Placental pericyte (primary cell): ENCODE measurements at places on chromosomes 5 and 9. TPM values are rescaled to one million over a fixed set of nuclear protein-coding genes. Genes with fewer than 3 reads are reported as not detected.

EQTN gene
- total RNA-seq = not detected in 2 replicates

FEM1C gene
- total RNA-seq = 14.0 and 17.8 TPM in 2 replicates

TRPM6 gene
- total RNA-seq = under 0.01 TPM in 2 replicates

HEXB gene
- 141 and 166 TPM in 2 replicates for total RNA-seq

DDX4 gene
- total RNA-seq = not detected in 2 replicates

ACSL6 gene
- total RNA-seq = not detected in 2 replicates

ZNF189 gene
- 11.4 and 13.7 TPM in 2 replicates for total RNA-seq

AMACR gene
- 3.5 and 10.0 TPM in 2 replicates for total RNA-seq

WHRN gene
- 1.3 and 3.4 TPM in 2 replicates for total RNA-seq

PAPPA gene
- total RNA-seq = 357 and 427 TPM in 2 replicates

IFNK gene
- not detected in 2 replicates for total RNA-seq

PCDHGA3 gene
- total RNA-seq = 4.0 and 5.5 TPM in 2 replicates

GDA gene
- under 0.01 and 0.57 TPM in 2 replicates for total RNA-seq

ANKRD55 gene
- 0.44 and 0.72 TPM in 2 replicates for total RNA-seq

SPATA31D3 gene
- total RNA-seq = not detected in 2 replicates

ADAMTSL1 gene
- total RNA-seq = 8.8 and 18.6 TPM in 2 replicates

ALDH1A1 gene
- 0.29 and 3.5 TPM in 2 replicates for total RNA-seq

SLC46A2 gene
- not detected in 2 replicates for total RNA-seq

PCDHGB4 gene
- 28.2 and 30.4 TPM in 2 replicates for total RNA-seq

TTC33 gene
- 10.7 and 11.5 TPM in 2 replicates for total RNA-seq

NEURL1B gene
- 0.44 and 2.4 TPM in 2 replicates for total RNA-seq

SPINK13 gene
- total RNA-seq = not detected in 2 replicates

RASGRF2 gene
- total RNA-seq = 53.2 and 53.7 TPM in 2 replicates

SLC36A2 gene
- not detected in 2 replicates for total RNA-seq

TBCA gene
- total RNA-seq = 69.4 and 132 TPM in 2 replicates

CERCAM gene
- total RNA-seq = 77.3 and 148 TPM in 2 replicates

INSL4 gene
- not detected in 2 replicates for total RNA-seq

GNG10 gene
- 50.1 and 85.9 TPM in 2 replicates for total RNA-seq

DNAJC18 gene
- 8.1 and 8.6 TPM in 2 replicates for total RNA-seq

TMEM174 gene
- total RNA-seq = not detected in 2 replicates
